ENCODE measurements at places on chromosomes 7 and 10.

DNA sequence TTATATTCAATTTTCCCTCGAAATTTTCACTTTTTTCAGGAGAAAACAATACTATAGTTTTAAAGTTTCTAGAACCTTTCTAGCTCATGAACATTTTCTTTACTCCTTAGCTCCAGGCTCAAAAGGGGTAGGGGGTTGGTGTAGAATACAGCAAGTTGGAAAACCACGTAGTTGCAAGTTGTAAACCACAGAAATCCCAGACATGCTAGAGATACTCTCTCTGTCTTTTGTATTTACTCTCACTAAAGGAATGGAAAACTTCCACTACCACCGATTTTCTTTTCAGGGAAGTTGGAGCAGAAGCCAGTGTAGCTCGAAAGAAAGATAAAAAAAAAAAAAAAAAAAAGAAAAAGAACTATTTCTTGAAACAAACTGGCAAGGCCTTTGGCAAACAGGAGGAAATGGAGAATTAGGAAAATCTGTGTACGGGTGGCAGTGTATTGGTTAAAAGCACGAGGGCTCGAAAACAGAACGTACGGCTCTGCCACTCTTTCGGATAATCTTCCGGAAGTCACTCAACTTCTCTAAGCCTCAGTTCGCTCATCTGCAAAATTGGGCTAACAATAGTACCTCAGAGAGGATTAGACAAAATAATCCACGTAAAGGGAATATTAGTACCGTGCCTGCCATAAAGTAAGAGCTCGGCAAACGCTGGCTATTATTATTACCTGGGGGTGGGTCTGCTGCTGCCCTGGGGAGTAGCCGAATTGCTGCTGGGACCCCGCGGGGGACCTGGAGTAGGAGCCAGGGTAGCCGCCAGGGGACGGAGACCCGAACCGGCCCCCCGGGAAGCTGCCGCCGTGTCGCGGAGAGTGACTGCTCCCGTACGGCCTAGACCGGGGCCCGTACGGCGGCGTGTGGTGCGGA is 628 bp downstream of the MPLKIP start:
- no peak for DNase-seq

GRCh38 chr7:4185721-4186512 is 496.2 kb upstream of the FOXK1 start:
- DNase-seq = no peak

GRCh38 chr10:98328163-98328562 is 60.2 kb upstream of the LOXL4 start:
- no peak for DNase-seq

GRCh38 chr7:151140826-151141225 is 26.7 kb downstream of the GBX1 start:
- DNase-seq = no peak

DNA sequence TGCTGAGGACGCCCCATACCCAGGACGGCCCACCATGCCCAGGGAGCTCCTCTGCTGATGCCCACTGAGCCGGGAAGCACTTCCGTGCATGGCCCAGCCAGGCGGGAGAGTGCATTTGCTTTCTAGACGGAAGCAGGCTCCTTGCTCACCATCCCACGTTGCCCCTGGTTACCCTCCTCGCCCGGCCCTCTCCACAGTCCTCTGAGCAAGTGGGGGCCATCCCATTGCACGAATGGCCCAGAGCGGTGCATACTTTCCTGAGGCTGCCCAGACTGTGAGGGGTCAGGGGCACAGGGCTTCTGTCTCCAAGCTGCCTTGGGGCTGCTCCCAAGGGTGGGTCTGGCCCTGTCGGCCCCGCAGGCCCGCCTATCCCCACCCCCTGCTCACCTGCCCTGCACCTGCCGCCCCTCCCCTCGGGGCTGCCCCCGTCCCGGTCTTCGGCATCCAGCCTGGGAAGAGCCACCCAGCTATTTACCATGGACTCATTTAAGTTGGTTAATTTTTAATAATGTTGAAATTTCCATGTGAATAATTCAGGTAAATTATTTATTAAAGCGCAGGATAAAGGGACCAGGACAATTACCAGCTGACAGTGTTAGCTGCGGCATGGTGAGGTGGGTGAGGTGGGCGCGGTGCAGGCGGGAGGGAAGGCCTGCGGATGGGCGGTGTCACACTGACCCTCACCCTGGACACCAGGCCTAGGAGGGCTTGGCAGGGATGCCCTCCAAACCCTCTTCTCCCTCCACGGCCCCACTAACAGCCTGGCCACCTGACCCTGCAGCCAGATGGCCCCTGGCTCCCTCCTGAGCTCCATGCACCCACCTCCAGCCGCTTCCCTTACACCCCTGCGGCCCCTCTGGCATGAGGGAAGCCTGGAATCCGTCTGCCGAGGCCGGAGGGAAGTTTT is 104.4 kb downstream of the MICALL2 start:
- no peak for DNase-seq

GRCh38 chr7:55396233-55396785 is 31.2 kb downstream of the LANCL2 start:
- DNase-seq = no peak

DNA sequence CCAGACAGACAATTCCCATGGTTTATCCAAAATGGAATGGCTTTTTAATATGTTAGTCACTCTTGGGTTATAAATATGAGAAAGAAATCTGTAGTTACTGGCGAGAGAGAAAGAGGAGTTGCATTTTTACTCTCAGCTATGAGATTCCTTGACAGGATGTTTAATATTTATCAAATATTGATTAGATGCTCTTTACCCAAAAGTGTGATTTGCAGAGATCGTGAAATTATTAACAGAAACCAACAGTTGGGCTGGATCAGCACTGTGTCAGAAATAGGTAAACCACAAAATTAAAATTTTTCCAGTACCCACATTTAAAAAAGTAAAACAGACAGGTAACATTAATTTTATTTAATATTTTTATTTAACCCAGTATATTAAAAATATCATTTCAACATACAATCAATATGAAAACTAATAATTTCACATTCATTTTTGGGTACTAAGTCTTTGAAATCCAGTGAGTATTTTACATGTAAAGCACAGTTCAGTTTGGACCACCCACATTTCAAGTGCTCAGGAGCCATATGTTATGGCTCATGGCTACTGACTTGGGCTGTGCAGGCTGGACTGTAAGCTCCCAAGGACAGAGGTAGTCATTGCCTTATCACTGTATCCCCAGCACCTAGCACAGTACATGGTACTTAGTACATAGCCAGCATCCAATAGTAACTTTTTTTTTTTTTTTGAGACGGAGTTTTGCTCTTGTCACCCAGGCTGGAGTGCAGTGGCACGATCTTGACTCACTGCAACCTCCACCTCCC is 42.5 kb downstream of the KLHDC10 start:
- no peak for DNase-seq

DNA sequence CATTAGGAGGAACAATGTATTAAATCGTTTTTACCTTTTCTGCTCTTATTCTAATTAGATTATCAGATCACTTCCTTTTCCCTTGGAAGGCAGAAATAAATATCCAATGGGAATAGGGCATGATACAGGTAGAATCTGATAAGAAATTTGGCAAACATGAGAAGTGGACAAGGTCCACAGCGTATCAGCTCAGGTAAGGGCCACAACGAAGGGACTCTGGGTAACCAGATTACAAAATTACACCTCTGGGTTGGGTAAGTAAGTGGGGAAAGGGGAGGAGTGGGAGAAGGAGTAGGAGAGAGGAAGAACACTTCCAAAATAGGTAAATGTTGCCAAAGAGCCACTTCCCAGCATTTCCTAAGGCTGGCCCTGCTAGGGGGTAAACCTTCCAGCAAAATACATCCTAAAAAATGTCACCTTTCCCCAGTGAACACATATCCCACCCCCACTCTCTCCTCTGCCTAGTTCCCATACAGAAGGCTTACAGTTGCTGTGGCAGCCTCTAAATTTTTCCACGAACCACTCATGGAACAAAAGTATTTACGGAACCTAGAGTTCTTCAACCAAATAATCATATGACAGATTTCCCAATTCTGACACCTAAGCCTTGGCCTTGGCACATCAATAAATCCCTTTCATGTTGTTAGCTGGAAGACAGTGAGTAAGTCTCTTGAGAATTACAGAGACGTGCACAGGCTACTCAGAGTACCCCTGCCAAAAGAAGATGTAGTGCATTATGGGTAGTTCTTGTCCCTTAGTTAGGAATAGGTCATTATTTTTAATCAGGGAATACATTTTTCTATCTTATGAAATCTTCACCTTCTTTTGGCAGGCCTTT is 51.5 kb upstream of the DLX6 start:
- DNase-seq = no peak

DNA sequence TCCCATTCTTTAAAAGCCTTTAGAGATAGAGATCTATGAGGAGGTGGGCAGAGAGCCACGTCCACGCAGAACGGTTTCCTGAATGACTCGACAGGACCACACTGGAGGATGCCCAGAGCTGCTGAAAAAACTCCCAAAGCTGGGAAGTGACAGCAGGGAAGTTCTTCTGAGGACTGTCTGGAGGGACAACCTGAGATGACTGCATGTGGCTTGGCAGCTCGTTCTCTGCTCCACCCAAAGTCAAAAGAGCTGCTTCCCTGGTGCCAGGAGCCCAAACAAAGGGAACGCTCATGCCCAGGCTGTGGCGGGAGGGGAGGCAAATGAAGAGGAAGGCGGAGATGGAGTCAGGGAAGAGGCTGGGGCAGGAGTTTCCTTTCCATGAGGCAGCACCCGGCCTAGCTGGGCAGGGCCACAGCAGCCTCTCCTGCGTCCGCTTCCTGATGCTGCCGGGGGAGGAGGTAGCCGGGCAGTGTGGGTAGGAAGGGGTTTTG is 95.4 kb downstream of the CCDC3 start:
- DNase-seq = no peak
